Right cardiac atrium (tissue), 5 donors: ENCODE measurements at places on chromosomes 3 and 15. TPM values are rescaled to one million over a fixed set of nuclear protein-coding genes. Genes with fewer than 3 reads are reported as not detected.

Gene ACSBG1
- polyA plus RNA-seq = 1.1 TPM

DNA sequence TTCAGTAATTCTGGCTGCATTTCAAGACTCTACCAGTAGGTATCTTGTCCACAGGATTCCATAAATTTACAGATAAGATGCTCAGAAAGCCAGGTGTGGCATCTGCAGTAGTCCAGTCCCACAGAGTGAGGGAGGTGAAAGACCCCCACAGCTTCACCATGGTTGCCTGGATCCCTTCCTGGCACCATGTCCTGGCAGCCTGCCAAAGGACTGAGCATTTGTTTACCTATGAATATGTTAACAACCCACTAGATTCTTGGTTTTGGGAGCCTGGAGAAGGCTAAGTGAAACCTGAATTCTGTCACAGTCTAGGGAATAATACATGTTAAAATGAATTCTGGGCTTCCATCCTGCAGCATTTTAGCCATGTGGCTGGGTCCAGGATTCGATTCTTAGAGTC, 14.9 kb downstream of the CHST2 start:
- peak; percentile 46 for DNase-seq

Gene SLC51A
- 0.81 TPM for polyA plus RNA-seq

DNA sequence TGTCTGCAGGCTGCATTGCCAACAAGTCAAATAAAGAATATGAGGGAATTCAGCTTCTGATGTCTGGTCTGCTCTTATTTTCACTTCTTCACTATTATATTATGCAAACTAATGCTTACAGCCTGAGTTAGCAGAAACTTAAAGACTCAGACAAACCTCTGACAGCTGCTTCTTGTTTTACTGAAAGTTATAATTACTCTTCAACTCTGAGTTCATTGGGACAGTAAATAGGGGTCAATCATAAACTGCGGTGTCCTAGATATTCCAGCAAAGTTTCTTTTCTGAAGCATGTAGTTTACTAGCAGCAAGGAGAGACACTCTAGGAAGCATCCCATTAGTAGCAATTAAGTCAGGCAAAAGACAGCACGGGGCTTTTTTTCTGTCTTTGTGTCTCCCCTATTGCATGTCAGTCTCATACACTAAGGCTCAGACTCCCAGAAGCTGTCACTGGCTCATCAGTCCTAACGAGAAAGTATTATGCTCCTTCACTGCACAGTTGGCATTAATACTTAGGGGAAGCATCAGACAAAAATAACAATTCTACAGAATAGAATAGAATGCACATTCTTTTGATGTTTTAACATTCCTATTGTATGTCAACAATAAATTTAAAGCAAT, 1060.8 kb downstream of the ROBO1 start:
- no peak for DNase-seq

- no peak for DNase-seq
Observed at GRCh38 chr3:1495466-1495865, 402.6 kb downstream of the CNTN6 start.

GRCh38 chr3:34533451-34533850, 735.0 kb downstream of the PDCD6IP start:
- DNase-seq = no peak

Gene GOLGA6B
- not detected for polyA plus RNA-seq

- DNase-seq = no peak
Observed at GRCh38 chr3:14141144-14141543, 16.3 kb downstream of the TMEM43 start.

GRCh38 chr15:64749167-64749566, 26.2 kb downstream of the RBPMS2 start:
- DNase-seq = no peak

DNA sequence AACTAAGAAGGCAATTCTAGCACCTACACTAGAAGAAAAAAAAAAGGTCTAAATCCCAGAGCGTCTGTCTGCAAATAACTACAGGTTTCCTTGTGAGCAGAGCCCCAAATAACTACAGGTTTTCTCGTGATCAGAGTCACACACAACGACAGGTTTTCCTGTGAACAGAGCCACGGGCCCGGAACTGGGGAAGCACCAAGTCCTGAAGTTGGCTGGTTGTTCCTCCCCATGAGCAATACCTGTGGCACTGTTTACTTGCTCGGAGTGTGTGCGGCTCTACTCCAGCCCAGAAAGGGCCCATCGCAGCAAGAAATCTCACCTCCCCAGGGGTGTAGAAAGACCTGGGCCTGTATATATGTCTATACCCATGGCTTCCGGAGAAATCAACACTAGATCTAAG, 644 bp upstream of the MASP1 start:
- DNase-seq = no peak

DNA sequence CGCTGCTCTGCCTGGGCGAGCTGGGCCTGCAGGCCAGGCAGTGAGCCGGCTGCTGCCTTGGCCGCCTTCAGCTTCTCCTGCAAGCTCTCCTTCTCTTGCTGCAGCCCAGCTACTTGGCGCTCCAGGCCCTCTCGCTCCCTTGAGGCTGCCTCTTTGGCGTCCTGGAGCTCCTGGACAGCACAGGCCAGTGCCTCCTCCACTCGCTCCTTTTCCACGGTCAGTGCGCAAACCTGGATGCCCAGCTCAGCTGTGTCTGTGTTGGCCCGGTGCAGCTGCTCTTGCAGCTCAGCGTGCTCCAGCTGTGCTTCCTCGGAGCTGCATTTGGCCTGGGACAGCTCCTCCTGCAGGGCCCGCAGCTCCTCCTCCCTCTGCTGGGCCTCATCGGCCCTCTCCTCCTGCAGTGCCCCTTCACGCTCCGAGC, 23.1 kb downstream of the CXCR6 start:
- no peak for DNase-seq

Gene GHSR
- not detected for polyA plus RNA-seq

DNA sequence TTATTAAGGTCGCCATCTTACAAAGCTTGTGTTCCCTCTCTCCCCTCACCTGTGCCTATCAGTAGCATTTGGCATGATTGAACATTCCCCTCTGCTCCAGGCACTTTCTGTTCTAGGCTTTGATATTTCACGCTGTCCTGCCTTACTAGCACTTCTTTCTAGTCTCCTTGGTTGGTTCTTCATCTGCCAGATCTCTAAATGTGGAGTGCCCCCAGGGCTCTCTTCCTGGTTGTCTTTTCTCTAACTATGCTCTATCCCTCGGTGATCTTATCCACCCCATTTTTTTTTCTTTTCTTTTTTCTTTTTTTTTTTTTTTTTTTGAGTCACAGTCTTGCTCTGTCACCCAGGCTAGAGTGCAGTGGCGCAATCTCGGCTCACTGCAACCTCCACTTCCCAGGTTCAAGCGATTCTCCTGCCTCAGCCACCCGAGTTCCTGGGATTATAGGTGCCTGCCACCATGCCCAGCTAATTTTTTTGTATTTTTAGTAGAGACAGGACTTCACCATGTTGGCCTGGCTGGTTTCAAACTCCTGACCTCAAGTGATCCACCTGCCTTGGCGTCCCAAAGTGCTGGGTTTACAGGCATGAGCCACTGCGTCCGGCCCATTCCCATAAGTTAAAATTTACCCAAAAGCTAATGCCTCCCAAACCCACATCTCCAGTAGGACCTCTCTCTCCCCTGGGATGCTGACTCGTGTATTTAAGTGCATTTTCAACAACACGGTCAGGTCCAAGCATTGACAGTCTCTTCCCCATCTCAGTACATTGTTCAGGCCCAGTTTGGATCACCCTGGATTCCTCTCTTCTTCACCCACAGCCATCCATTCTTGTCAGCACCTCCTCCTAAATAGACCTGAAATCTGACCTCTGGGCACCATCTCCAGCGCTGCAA, 5.2 kb downstream of the NUSAP1 start:
- DNase-seq = no peak

DNA sequence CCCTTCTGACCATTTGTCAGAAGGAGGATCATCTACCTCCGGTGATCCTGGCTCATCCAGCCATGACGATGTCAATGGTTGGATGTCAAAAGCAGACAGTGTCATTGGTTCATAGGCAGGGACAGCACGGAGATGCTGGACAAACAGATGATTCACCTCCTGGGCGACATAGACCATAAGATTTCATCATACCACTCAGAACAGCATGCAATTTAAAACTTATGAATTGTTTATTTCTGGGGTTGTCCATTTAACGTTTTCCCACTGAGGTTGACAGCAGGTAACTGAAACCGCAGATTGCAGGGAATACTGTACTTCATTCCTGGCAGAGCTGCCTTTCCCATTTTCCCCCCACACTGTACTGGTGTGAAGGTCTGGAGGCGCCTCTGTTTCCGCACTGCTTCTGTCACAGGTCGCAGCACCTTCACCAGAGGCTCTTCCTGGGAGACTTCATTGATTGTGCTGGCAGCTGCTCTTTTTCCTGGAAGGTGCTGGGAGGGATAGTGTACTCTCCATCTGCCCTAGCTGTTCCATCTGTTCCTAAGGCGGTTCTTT, 32.5 kb upstream of the TMOD3 start:
- no peak for DNase-seq
